T follicular helper cell (primary cell): ENCODE measurements at places on chromosomes 16 and 17.
A peak's percentile ranks its signal among the peaks of the same experiment; 100 is the strongest.

GRCh38 chr16:56401482-56401881 is 23.9 kb downstream of the AMFR start:
- no peak for DNase-seq

DNA sequence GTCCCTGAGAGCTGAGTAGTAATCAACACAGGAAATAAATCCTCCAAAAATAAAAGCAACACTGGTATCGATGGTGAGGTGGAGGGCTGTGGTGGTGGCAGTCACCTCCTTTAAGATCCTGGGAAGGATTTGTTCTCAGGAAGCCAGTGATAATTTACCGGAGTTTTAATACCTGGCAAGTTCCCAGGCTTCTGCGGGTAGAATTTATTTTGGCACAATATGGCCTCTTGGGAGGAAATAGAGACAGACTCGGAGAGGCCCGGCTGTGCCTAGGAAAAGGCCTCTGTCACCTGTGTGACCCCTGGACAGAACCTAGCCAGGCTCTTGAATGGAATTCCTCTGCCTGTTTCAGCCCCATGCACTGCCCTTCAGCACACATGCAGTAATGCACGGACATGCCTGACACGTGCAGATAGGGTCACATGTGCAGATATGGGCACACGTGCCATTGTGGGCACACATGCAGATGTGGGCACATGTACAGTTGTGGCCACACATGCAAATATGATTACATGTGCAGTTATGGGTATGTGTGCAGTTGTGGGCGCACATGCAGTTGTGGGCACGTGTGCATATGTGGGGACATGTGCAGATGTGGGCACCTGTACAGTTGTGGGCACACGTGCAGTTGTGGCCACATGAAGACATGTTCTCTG is 33.5 kb downstream of the MGAT5B start:
- no peak for DNase-seq

DNA sequence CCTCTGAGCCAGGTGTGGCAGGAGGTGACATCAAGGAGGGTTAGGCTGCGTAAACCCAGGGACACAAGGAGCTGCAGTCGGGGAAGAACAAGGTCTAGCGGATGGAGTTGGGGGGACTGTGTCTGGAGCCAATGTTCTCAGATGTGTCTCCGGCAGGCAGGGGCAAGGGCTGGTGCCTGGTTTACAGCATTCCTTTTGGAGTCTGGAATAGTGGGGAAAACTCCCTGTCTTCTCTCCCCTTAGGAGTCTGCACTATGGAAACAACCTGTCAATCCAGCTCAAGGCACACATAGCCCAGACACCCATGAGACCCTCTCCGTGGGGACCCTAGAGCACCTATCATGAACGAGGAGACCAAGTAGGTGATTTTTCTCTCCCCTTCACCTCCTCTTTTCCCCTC is 27.5 kb downstream of the NLRC5 start:
- no peak for DNase-seq

- no peak for DNase-seq
Observed at GRCh38 chr17:81228834-81229665, 6.3 kb upstream of the CEP131 start.

GRCh38 chr16:50694206-50694605 is 800 bp downstream of the NOD2 start:
- DNase-seq: no peak

DNA sequence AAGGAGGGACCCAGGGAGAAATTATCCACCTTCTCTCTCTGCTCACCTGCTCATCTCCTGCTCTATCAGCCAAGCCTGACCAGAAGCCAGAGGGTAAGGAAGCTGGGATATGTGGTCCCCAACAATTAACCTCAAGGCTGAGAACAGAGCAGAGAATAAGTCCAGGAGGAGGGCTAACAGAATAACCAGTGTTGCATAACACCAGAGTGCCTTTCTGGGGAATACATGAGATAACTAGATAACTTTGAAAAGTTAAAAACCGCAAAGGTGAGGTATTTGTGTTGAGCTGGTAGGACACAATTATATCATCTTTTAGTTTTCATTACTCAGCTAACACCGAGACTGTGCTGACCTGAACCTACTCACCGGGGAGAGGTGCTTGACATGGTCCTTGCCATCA is 180.8 kb downstream of the SALL1 start:
- DNase-seq: no peak

GRCh38 chr16:4114257-4115208 is 1.7 kb downstream of the ADCY9 start:
- DNase-seq: no peak

DNA sequence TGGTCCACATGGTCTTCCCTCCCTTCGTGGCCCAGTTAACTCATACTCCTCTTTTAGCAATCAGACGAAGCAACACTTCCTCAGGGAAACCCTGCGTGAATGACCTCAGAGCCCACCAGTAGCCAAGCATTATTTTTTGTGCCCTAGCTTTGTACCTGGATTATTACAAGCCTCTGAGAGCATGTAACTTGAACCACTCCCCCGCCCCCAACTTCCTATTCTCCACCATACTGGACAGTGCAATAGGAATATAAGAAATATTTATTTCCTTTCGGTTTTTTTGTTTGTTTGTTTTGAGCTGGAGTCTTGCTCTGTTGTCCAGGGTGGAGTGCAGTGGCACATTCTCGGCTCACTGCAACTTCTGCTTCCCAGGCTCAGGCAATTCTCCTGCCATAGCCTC is 2.9 kb downstream of the CPPED1 start:
- no peak for DNase-seq

- DNase-seq: no peak
Observed at GRCh38 chr17:77501101-77501566, 360.4 kb downstream of the SEC14L1 start.

DNA sequence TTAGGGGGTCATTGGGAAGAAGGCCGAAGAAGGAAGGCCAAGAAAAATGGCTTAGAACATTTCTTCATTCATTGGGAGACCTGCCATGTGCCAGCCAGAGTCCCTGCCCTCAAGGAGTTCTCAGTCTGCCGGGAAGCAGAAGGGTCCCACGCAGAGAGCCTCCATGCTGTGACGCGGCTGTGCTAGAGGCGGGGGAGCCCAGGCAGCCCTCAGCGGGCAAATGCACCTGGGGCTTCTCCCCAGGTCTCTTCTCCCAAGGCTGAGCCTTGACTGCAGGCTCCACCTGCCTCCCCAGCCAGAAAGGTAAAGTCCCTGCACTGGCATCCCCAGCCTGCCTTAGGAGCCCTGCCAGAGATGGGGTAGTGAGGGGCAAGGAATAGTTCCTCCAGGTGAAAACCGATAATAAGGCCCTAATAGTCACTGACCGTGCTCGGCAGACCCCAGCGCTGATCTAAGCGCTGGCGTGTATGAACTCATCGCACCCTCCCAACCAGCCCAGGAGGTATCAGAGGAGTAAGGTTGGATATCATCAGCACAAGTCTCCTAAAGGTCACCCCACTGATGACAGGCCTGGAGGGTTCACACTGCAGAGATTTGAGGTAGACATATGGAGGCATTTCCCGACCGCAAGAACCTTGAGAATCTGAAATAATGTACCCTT is 6.0 kb upstream of the CDR2L start:
- no peak for DNase-seq

GRCh38 chr16:84614623-84614967 is 3.3 kb downstream of the COTL1 start:
- no peak for DNase-seq

DNA sequence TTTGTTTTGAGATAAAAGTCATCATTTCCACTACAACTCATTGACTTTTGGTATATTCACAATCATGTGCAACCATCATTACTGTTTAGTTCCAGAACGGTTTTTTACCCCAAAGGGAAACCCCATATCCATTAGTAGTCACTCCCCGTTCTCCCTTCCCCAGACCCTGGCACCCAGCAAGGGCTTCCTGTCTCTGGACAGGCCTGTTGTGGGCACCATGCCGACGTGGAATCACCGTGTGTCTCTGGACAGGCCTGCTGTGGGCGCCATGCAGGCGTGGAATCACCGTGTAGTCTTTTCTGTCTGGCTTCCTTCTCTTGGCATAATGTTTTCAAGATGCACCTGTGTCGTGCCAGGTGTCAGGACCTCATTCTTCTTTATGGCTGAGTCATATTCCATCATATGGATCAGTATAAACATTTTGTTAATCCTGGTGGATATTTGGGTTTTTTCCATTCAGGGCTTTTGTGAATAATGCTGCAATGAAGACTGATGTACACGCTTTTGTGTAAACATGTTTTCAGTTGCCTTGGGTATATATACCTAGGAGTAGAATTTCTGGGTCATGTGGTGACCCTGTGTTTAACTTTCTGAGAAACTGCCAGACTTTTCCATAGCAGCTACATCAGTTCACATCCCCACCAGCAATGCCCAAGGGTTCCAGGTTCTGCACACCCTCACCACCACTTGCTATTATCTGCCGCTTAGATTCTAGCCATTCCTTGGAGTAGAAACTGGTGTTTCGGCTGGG is 19.1 kb downstream of the ENDOV start:
- no peak for DNase-seq

- DNase-seq: no peak
Observed at GRCh38 chr16:81465375-81465943, 20.9 kb downstream of the CMIP start.

- DNase-seq: no peak
Observed at GRCh38 chr16:27364493-27365141, 37.4 kb upstream of the IL21R start.

GRCh38 chr16:84839956-84840355 is 20.2 kb downstream of the CRISPLD2 start:
- no peak for DNase-seq

- no peak for DNase-seq
Observed at GRCh38 chr16:66001432-66001831, 365.1 kb upstream of the CDH5 start.

DNA sequence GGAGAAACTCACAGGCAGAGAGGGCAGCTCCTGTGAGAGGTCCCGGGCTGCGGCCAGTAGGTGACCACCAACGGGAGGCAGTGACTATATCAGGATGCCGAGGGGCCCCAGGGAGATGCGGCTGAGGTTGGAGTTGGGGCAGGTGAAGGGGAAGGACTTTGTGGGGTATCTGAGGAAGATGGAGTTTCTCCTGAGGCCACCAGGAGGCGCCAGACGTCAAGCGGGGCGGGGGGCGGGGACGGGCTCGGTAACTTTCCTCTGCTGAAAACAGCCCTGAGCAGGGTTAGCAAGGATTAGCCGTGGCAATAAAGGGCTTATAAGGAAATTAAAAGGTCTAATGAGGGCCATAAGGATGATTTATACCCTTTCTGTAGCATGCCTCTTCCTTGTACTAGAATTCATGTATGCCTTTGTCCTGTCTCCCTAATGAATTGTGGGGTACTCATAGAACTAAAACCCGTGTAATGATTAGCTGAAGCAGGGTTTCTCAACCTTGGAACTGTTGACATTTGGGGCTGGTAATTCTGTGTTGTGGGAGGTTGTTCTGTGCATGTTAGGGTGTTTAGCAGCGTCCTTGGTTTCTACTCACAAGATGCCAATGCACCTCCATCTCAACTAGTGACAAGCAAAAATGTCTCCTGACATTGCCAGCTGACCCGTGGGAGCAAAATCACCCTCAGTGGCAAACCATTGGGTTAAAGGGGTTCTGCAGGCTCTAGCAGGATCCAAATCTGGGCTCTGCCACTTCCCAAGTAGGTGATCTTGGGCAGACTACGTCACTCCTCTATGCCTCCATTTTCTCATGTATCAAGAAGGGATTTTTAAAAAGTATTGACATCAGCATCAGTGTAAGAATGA is 74.8 kb upstream of the GRIN2A start:
- DNase-seq: peak; percentile 16

- DNase-seq: no peak
Observed at GRCh38 chr16:82177555-82177954, 7.5 kb upstream of the MPHOSPH6 start.

- no peak for DNase-seq
Observed at GRCh38 chr16:56871172-56871593, 6.2 kb downstream of the SLC12A3 start.

- DNase-seq: no peak
Observed at GRCh38 chr16:48173889-48174288, 18.1 kb upstream of the ABCC12 start.
